ENCODE measurements at places on chromosomes 6 and 20.
A peak's percentile ranks its signal among the peaks of the same experiment; 100 is the strongest.

DNA sequence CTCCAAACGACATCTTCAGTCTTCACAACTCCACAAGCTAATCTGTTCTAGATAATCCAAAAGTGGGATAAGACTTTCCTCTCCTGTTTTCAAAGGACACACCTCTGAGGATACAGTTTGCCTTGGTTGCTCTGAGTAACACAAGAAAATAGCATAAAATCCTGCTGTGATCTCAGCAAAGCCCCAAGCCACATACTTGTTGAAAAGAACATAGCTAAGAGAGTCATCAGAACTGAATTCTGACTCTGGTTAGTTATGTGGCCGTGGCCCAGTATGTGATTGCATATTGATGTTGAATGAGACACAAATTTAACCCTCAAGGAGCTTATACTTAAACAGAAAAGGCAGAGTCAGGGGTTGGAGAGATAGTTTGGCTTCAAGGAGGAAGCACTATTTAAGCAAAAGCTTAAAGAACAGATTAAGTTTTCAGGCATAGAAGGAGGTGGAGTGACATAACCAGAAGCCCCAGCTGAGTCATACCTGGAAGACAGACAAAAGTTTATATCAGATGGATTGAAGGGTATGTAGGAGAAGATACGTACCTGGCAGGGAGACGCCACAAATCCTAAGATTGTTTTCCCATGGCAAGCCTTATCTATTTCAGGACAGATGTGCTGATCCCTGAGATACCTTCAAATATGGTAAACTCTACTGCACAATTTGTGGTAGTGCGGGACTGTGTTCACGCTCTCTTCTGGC, 41.2 kb downstream of the OPN5 start:
- DNase-seq: no peak

- no peak for DNase-seq
Observed at GRCh38 chr6:40923326-40923725, 115.7 kb downstream of the UNC5CL start.

DNA sequence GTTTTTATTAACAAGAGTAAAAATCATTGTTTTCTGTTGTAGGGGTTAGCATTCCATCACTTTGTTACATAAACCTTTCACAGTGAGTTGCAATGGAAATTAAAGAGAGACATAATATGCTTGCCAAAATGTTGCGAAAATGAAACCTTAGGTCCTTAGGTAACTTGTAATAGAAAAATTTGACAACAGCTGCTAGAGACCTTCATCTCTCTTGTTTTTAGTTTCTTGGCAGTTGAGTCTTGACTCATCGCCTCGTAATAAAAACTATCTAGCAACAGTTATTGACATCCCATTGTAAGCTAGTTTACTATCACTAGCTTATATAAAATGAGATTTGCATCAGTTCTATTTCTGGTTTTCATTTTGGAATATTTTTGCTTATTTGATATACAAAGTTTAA, 179.0 kb upstream of the MMS22L start:
- no peak for DNase-seq

DNA sequence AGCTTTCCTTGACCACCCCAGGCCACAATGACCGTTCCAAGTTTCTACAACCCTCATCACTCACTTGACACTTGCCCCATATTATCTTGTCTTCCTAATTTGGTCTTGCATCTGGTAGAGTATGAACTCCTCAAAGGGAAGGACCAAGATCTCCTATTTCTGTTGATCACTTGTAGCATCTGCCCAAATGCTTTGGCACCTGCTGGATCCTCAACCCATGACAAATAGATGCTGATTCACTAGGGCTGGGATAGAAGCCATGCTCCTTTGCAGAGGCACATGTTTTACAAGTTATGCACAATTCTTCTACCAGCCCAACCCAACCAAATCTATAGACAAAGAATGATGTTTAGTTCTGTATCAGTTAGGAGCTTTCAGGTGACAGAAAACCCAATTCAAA, 110.7 kb downstream of the UNC5CL start:
- no peak for DNase-seq

GRCh38 chr6:67885081-67886033, 749.7 kb upstream of the ADGRB3 start:
- DNase-seq: no peak

DNA sequence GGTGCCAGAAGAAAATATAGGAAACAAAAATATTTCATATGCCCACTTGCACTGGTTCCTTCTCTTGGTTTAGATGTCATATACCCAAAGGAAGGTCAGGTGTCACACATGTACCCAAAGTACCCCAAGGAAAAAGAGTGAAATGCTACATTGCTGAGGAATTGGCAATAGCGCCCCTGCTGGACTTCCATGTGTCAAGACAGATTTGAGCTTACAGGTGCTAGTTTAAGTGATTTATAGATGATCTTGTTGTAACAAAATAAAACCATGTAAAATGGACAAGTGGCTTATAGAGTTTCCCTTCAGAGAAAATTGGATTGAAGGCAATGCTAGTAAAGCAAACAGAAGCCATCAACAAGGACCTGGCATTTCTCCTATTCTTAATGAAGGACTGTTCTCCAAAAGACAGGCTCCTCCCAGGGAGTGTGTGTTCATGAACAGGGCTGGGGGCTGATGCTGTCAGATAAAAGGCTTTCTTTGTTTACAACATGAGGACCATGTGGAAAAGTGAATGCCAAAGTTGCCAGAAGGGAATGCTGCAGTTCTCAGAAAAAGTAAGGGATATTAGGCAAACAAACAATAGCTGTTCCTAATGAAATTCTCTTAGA, 64.3 kb upstream of the PAK5 start:
- peak; percentile 28 for DNase-seq

GRCh38 chr20:1337441-1337840, 8.5 kb upstream of the SDCBP2 start:
- DNase-seq: no peak

DNA sequence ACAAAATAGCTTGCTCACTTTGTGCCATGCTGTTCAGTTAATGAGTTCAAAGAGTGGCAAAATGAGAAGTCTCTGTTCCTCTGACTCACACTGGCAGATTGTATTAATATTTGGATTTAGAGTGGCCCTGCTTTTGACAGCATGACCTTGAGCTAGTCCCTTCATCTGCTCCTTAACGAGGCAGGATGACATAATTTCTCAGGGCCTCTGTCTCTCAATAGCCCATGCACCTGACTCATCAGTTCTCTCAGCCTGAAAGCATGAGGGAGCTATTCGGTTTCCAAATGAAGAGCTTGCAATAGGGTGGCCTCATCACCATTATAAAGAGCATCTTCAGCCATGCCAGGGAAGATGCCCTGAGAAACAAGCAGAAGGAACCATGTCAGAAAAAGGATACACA, 38.2 kb downstream of the CAP2 start:
- peak; percentile 42 for DNase-seq

GRCh38 chr6:38400764-38401163, 239.0 kb downstream of the BTBD9 start:
- DNase-seq: no peak

- DNase-seq: no peak
Observed at GRCh38 chr20:57353351-57353750, 2.3 kb downstream of the RAE1 start.

GRCh38 chr6:5684320-5685053, 322.2 kb downstream of the NRN1 start:
- DNase-seq: no peak

- DNase-seq: no peak
Observed at GRCh38 chr6:108795814-108796213, 52.4 kb upstream of the ARMC2 start.
